Mesendoderm (in vitro differentiated cells): ENCODE measurements at places on chromosomes 5 and 9.

GRCh38 chr9:113570749-113571711 is 107.5 kb downstream of the RGS3 start:
- DNase-seq = no peak

DNA sequence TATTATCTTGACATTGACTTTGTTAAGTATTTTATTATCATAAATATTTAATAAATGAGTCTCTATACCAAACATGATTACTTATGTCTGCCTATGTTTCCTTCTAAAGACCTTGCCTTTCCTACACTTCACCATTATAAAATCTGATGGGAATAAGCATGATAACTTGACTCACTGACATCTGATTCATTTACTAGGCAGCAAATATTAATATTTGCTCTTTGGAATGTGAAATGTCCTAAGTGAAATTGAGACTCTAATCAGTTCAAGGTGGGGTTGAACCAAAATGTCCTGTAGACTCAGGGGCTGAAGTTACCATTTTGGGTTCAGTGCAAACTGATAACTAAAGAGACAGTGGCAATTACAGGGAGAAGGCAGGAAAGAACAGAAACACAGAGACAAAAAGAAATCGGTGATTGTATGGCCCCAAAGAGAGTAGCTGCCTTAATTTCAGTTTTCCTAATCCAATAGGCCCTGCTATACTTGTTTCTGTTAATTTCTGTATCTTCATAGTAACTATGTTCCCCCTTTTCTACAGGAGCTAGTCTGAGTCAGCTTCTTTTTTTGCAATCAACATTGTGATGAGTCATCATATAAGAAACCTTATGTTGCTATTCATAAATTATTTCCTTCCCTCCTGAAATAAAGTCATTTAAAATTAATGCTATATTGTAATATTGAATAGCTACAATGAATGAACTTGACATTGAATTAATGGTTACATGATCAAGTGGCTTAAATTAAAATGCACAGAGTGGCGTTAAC is 296.8 kb downstream of the PDE4D start:
- no peak for DNase-seq

GRCh38 chr5:172223901-172224873 is 30.2 kb downstream of the EFCAB9 start:
- no peak for DNase-seq

DNA sequence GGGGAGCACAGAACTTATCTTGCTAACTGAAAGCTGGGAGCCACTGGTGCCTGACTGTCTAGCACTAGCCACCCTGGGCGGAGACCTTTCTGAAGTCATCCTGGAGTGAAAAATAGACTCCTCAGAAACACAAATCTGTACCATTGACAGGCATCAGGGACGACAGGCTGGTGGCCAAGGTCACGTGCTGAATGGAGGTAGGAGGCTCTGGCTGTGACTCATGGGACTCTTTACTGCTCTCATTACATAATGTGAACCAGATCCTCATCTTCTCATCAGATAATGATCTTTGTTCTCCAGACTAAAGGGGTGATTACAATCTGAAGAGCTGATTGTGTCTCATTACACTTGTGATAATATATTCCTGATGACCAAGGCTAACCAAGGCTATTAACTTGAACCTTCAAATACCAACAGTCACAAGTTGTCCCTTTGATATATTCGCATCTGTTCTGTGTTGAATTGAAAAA is 91.8 kb downstream of the SEMA5A start:
- peak; percentile 61 for DNase-seq

DNA sequence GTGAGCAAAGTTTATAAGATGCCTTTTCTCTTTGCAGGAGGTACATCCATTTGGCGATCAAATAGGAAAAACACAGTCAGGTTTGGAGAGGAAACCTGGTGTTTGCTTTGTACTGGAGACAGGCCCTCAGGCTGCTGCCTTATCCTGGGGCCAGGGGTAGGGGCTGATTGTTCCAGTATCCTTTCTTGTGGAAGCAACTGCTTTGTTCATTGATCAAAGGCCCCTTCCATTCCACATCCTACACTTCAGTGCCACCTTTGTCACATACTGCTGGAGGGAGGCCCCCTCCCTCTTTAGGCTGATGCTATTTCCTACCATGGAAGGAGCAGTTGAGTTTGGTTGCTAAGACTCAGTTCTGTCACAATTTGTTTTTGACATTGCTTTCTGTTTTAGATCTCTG is 778.1 kb downstream of the TLR4 start:
- peak; percentile 31 for DNase-seq

- no peak for DNase-seq
These were observed 19.8 kb downstream of the CCDC69 start for GRCh38 chr5:151204051-151204450.

GRCh38 chr9:110954822-110955291 is 83.4 kb downstream of the LPAR1 start:
- DNase-seq = no peak

DNA sequence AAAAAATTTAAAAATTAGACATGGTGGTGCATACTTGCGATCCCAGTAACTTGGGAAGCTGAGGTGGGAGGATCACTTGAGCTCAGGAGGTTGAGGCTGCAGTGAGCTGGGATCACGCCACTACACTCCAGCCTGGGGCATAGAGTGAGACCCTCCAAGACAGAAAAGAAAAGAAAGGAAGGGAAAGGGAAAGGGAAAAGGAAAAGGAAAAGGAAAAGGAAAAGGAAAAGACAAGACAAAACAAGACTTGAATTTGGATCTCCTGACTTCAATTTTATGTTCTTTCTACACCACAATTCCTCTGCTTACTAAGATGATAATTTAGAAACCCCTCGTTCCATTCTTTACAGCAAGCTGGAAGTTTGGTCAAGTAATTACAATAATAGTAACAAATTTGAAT is 88.1 kb downstream of the NR6A1 start:
- no peak for DNase-seq

DNA sequence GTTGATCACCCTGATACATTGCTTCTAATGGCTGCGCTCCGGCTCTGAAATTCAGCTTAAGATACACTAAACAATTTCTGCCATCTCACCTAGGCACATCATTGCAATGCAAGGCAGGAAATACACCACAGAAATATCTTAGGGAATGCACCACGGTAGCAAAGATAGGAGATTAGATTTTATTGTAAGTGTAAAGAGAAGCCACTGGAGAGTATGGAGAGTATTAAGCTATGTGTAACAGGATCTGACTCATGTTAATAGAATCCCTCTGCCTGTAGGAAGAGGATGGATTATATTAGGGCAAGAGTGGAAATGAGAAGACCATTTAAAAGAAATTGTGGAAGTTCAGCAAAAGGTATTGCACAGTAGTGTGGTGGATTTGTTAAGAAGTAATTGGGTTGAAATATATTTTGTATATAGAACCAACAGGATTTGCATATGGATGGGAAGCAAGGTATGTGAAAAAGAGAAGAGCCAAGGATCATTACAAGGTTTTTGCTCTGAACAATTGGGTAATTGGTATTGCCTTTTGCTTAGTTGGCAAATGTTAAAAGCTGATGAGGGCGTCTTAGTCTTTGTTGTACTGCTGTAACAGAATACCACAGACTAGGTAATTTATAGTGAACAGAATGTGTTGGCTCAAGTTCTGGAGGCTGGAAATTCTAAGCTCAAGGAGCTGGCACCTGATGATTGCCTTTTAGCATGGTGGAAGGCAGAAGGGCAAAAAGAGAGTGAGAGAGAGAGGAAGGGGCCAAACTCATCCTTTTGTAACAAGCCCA is 636.1 kb downstream of the PSAT1 start:
- DNase-seq = peak; percentile 48

GRCh38 chr5:10111571-10111970 is 138.1 kb downstream of the ATPSCKMT start:
- DNase-seq = peak; percentile 87

GRCh38 chr5:14696057-14696456 is 31.5 kb downstream of the OTULIN start:
- DNase-seq = peak; percentile 86

- DNase-seq = no peak
These were observed 32.9 kb upstream of the MAN2A1 start for GRCh38 chr5:109656829-109657228.

DNA sequence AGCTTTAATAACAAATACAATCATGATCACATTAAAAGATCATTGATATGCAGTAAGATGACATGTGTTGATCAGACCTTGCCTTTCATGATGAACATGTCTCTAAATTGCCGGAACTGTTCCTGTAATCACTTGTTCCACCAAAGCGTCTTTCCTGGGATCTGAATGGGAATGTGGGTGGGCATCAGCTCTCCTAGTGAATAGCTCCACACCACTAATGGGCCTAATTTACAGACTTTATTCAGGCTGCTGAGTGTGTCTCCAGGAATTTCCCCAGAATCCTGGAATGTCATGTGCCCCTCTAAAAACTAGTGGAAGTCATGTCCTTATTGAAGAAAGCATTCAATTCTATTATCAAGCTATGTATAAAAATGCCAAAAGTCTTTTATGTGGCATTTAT is 765.1 kb upstream of the CTNND2 start:
- peak; percentile 60 for DNase-seq

- DNase-seq = no peak
These were observed 121.8 kb downstream of the CAAP1 start for GRCh38 chr9:26770821-26771220.

DNA sequence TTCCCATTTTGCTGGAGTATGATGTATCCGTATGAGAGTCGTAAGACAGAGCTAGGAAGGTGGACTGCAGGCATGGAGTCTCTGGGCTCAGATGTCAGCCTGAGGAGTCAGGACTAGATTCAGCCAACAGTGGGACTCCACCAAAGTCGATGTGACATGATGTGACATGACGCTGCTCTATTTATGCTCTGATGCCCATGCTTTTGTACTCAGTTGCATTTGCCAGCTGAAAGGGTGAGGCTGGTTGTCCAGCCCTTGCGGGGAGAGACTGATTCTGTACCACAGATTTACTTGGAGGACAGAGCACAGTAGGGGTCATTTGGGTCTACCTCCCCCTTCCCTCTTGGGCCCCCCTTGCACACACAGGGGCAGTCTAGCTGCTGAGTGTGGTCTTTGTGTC is 88.5 kb upstream of the ATG10 start:
- no peak for DNase-seq

- no peak for DNase-seq
These were observed 597.3 kb downstream of the GABRG2 start for GRCh38 chr5:162664846-162665245.

- peak; percentile 18 for DNase-seq
These were observed 329.3 kb downstream of the PIK3R1 start for GRCh38 chr5:68544648-68545552.

- no peak for DNase-seq
These were observed 128.0 kb upstream of the EPB41L4A start for GRCh38 chr5:112546946-112547592.

- no peak for DNase-seq
These were observed 7.7 kb downstream of the HNRNPK start for GRCh38 chr9:83972286-83972685.
